ENCODE measurements at places on chromosomes 6 and 20.

GRCh38 chr6:111737065-111737521, 131.4 kb upstream of the TRAF3IP2 start:
- no peak for DNase-seq

- no peak for DNase-seq
Observed at GRCh38 chr20:22768266-22769178, 184.2 kb upstream of the FOXA2 start.

DNA sequence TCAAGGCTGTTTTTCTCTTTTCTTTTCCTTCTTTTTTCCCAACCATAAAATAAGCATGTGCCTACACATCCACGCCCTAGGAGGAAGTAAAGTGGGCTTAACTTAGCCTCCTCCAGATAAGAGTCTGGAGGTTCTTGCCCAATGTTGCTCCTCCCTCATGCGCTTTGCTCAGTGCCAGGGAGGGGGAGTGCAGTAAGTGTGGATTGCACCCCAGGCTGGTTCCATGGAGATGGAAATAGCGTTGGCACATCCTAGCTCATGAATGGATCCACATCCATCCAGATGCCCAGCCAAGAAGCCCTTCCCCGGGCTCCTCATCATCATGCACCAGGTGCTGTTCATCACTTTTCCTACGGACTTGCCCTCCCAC, 58.2 kb downstream of the NEDD9 start:
- no peak for DNase-seq

GRCh38 chr6:72589096-72589495, 32.8 kb upstream of the KCNQ5 start:
- no peak for DNase-seq

- no peak for DNase-seq
Observed at GRCh38 chr6:150297327-150298029, 71.3 kb upstream of the IYD start.

- no peak for DNase-seq
Observed at GRCh38 chr6:129485746-129486145, 224.2 kb downstream of the ARHGAP18 start.

- DNase-seq, result no peak
Observed at GRCh38 chr6:35036828-35037663, 104.1 kb downstream of the TCP11 start.

GRCh38 chr6:44265007-44265721, at the start of gene NFKBIE:
TSS of gene NFKBIE (minus strand) at chr6:44265551. CDS start at chr6:44265346, 205 bp downstream.
- DNase-seq, result peak; percentile 98

- DNase-seq, result no peak
Observed at GRCh38 chr6:56761651-56762050, 119.0 kb upstream of the DST start.

DNA sequence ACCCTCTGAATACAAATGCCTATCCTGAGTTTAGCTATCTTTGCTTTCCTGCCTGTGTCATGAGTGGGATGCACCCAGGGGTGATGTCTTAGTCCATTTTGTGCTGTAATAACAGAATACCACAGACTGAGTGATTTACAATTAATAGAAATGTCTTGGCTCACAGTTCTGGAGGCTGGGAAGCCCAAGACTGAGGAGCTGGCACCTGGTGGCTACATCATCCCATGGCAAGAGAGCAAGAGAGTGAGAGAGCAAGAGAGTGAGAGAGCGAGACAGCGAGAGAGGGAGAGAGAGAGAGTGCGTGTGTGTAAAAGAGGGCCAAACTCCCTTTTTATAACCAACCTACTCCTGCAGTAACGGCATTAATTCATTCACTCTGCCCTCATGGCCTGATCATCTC, 76.8 kb downstream of the PRDM1 start:
- DNase-seq, result no peak

DNA sequence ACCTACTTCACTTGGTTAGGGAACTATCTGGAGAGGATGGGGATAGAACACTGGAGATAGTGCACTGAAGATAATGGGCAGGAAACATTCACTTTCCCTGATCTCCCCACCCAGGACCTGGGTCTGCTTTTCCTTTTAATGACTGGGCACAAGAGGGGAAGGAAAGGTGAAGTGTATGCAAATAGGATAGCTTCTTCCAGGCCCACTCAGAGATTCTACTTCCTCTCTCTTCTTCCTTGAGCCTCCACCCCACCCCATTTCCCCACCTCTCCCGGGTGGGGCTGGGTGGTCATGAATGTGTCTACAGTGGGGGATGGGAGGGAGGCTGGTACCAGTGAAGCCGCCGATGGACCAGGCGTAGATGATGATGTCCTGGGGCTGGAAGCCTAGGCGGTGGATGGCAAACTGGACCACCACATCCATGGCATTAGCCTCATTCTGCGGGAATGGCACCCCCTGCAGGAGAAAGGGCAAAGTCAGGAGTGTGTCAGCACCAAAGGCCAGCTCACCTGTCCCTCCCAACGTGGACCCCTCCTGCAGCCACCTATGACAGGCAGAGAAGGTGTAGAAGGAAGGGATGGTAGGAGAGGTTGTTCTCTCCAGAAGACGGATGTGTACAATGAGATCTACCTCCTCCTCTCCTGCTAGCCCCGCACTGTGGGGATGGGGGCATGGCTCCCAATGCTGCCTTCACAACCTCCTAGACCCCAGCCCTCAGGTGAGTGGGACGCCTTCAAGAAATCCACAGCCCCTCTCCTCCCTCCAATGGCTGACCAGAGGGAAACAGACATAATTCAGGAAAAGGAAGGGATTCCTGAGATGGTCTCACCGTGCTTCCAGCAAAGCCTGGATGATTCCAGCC, 8.6 kb upstream of the LY6G5C start:
- no peak for DNase-seq

DNA sequence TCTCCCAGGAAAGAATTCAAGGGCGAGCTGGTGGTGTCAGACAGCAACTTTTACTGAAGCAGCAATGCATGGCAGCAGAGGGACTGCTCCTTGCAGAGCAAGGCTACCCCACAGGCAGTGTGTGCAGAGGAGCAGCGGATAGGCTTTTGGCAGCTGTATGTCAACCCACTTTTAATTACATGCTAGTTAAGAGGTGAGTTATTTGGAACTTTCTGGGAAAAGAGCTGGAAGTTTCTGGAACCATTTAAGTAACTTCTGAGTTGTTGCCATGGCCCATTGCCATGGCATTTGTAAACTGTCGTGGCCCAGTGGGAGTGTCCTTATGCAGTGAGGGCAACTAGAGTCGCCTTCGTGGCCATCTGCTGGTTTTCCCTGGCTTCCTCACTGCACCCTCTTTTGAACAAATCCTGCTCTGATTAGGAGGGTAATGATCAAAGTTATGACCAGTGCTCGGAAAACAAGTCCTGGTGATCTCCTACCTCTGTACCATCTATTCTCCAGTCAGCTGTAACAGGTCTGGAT, 34.0 kb downstream of the BPIFB4 start:
- no peak for DNase-seq
